ENCODE measurements at places on chromosomes 12 and 14. TPM values are rescaled to one million over a fixed set of nuclear protein-coding genes. Genes with fewer than 3 reads are reported as not detected.

Gene NOXRED1
- total RNA-seq = 0.25 TPM

Gene TPH2
- total RNA-seq = not detected

Gene CELA1
- total RNA-seq = not detected

Gene SERPINA3
- 0.16 TPM for total RNA-seq

Gene ETFBKMT
- 0.65 TPM for total RNA-seq

Gene CARMIL3
- total RNA-seq = 0.38 TPM

Gene SYNE3
- total RNA-seq = 1.1 TPM

Gene SERPINA5
- total RNA-seq = 0.63 TPM

Gene ZNF410
- 29.7 TPM for total RNA-seq

Gene TEX22
- 0.16 TPM for total RNA-seq

Gene ZFHX2
- 0.49 TPM for total RNA-seq

Gene SRRM4
- under 0.01 TPM for total RNA-seq

Gene TTC9
- total RNA-seq = 6.5 TPM

Gene SOX5
- 1.8 TPM for total RNA-seq

Gene PRR4
- 0.76 TPM for total RNA-seq

Data from mesangial cell (primary cell).